ENCODE measurements at places on chromosomes 16 and 17. TPM values are rescaled to one million over a fixed set of nuclear protein-coding genes. Genes with fewer than 3 reads are reported as not detected.

ADGRG1 gene
- 19.2 TPM for polyA plus RNA-seq

STX4 gene
- 89.2 TPM for polyA plus RNA-seq

CLEC18B gene
- 0.29 TPM for polyA plus RNA-seq

LPO gene
- polyA plus RNA-seq = not detected

ZFP3 gene
- polyA plus RNA-seq = 3.1 TPM

SRCAP gene
- 2.6 TPM for polyA plus RNA-seq

MT1A gene
- polyA plus RNA-seq = 102 TPM

DVL2 gene
- polyA plus RNA-seq = 23.0 TPM

All from heart right ventricle (tissue), 16 donors.